HuH-7 (cell line): ENCODE measurements at places on chromosomes 4 and X.

GRCh38 chr4:48913346-48913745 lies 6.8 kb upstream of the OCIAD2 start:
- DNase-seq = no peak

- no peak for DNase-seq
Measured at GRCh38 chrX:152601848-152602616, 35.7 kb upstream of the GABRQ start.

DNA sequence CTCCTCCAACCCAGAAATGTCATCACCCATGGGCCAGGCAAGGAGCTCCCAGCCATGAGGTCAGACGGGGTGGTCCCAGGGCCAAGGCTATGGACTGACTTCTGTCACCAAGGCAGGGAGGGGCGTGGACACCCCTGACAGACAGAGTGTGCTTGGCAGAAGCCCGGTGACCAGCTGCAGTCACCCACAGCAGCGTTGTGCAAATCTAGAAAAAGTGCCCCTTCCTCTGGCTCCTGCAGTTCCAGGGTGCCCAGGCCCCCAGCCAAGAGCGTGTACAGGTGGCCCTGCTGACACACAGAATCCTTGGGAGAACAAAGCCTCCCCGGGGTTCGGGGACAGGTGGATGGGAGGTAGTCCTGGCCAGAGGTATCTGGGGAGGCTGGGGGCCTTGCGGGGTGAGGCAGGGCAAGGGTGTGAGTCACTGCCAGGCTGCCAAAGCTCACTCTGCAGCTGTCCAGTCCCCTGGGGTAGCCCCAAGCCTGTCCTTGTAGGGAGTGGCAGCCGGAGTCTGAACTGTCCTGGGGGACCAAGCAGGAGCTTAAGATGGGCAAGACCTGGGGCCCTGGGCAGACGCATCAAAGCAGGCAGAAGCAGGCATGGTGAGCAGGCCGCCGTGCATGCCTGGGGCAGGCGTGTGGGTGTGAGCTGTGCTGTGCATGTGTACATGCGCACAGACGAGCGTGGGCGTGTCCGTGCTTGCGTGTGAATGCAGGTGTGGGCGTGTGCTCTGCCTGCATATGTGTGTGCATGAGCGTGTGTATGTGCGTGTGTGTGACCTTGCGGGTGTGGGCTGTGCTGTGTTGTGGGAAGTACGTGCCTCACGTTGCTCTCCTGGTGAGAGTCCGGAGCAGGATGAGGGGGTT lies 3.3 kb downstream of the MYL5 start:
- no peak for DNase-seq

DNA sequence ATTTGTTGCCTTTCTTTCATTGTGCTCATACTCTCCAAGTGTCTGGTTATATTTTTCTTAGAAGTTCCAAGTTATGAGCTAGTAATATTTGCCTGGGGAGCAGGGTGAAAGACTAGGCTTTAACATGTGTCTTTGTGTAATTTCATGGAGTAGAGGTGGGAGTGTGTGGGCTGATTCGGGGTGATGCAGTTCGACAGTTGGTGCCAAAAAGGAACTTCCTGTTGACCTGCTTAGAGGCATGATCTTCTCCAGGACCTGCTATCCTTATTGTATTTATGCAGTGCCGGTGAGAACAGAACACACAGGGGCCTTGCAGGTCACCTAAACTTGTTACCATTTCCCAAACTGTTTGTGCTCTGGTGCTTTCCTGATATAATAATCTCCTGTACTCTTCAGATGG lies 21.2 kb downstream of the USP53 start:
- no peak for DNase-seq

GRCh38 chr4:11312389-11312788 lies 116.3 kb downstream of the HS3ST1 start:
- DNase-seq = no peak

- no peak for DNase-seq
Measured at GRCh38 chrX:154058214-154058997, 38.7 kb upstream of the IRAK1 start.

DNA sequence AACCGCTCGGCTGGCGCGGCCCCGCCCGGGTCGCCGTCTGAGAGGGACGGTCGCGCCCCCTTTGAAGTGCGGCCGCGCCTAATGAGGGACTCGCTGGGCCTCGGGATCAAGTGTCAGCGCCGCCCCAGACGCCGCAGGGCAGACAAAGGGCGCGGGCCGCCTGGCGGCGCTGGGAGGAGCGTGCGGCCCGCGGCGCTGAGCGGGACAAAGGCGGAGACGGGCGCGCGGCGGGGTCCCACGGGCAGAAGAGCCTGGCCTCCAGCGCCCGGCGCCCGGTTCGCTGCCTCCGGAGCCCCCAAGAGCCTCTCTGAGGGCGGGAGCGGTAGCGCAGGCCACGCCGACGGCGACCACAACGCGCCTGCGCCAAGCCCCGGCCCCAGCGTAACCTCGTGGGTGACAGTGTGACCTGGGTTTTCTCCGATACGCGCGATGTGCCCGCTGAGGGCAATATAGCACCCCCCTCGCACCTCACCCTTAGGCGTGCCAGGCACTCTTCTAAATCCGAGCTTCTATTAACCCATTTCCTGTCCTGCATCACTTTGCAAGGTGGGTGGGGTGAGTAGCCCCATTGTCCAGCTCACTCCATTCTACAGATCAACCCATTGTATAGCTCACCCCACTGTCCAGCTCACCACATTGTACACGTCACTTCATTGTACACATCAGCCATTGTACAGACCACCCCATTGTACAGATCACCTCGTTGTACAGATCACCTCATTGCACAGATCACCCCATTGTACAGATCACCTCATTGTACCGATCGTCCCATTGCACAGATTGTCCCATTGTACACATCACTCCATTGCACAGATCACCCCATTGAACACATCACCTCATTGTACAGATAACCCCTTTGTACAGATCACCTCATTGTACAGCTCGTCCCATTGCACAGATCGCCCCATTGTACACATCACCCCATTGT lies 33.7 kb upstream of the STX18 start:
- DNase-seq = peak; percentile 67

DNA sequence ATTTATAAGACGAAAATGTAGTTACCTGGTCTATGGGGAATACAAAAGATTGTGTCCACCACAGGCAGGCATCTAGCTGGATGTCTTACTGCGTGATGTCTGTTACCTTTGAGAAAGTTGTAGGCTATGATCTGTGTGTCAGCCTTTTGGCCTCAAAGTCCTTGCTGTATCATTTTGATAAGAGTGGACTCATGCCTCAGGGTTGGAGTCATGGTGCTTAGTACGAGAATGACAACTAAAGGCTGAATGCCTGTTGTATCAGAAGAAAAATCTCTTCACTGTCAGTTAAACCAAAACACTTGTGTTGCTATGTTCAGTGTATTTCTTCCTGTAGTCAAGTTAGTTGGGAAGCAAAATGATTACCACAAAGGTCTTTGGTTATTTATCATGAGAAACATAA lies 226.2 kb downstream of the ARHGAP10 start:
- DNase-seq = no peak

- DNase-seq = no peak
Measured at GRCh38 chr4:64670647-64671046, 261.4 kb upstream of the TECRL start.

GRCh38 chrX:120741452-120741851 lies 111.6 kb upstream of the C1GALT1C1 start:
- no peak for DNase-seq

- DNase-seq = no peak
Measured at GRCh38 chrX:79084923-79085322, 59.6 kb upstream of the GPR174 start.

DNA sequence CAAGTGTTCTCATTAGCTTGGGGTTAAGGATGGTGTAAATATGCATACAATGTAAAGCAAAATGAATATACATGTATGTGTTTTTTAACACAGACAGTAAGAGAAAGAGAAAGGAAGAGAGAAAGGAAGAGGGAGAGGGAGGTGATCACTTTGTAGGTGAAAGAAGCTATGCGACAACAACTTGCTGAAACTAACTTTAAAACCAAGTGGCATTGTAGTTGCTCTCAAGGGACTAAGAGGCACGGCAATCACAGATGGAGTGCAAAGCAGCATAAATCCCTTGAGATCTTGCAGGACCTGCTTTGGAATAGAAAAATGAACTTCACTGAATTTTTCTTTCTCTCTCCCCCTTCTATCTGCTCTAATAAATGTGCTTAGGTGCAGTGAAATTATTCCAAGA lies 1665.0 kb upstream of the TENM3 start:
- DNase-seq = no peak

GRCh38 chr4:40998675-40999358 lies 215.5 kb downstream of the APBB2 start:
- DNase-seq = no peak

- peak; percentile 59 for DNase-seq
Measured at GRCh38 chr4:6892190-6892908, 17.3 kb upstream of the TBC1D14 start.

DNA sequence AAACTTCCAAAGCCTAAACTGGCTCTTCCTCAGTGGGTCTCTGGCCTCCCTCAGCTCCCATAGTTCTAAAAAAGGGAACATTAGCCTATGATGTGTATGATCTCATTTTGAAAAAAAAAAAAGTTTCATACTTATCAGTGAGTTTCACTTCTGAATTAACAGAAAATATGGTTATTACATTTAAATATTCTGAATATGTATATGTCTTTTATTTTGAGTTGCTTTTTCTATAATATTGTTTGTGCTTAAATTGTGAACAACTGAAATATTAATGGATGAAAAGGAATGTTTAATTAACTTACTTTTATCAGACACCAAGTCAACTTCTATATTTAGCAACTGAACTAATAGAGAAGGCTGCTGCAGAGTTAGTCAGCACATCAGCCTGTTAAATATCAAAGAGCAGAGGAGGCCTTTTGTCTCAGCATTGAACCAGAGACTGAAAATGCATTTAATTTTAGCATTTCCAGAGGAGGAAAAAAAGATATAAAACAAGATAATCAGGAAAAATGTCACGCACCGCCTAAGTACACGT lies 20.4 kb upstream of the FHL1 start:
- no peak for DNase-seq
